ENCODE measurements at places on chromosomes 11 and 22. TPM values are rescaled to one million over a fixed set of nuclear protein-coding genes. Genes with fewer than 3 reads are reported as not detected.

The TMEM86A gene
- 1.7 TPM for total RNA-seq

DNA sequence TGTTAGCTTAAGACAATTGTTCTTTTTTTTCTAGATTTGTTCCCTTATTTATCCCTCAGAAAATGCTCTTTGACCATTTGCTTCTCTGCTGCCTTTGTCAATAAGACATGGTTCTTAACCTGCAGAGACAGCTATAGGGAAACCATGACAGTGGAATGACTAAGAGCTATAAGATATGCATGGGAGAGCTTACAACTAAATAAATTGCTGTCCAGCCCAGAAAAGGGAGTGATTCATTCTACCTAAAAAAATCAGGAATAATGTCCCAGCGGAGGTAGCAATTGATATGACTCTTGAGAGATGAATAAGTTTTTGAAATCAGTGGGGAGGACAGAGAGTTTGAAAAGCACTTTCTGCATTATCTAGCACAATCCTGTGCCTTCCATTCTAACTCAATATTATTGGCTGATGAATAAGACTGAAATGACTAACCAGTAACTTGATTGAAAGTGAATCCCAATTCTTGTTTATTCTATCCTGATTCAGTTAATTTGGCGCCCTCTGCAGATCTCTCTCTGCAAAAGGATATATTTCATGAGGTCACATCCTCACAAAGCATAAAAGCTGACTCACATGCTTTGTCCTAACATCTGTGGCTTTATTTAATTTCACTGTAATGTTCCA is 680.5 kb upstream of the API5 start:
- no peaks in the 10 kb centered on the region for H3K36me3 ChIP-seq
- peak; percentile 11 for DNase-seq
- no peaks in the 10 kb centered on the region for H3K27me3 ChIP-seq
- peak overlapping the region; percentile 54 for H3K27ac ChIP-seq
- H3K4me1 ChIP-seq = peaks cover 10% of the 10 kb centered on the region
- no peak overlapping the region for H3K4me3 ChIP-seq

The MYO18B gene
- total RNA-seq = not detected

- no peak for DNase-seq
- H3K27me3 ChIP-seq = peaks cover 4% of the 10 kb centered on the region
- H3K27ac ChIP-seq = no peak overlapping the region
- no peaks in the 10 kb centered on the region for H3K36me3 ChIP-seq
- H3K4me1 ChIP-seq = no peaks in the 10 kb centered on the region
These were observed 6.6 kb downstream of the OR51F1 start for GRCh38 chr11:4763096-4763495.

DNA sequence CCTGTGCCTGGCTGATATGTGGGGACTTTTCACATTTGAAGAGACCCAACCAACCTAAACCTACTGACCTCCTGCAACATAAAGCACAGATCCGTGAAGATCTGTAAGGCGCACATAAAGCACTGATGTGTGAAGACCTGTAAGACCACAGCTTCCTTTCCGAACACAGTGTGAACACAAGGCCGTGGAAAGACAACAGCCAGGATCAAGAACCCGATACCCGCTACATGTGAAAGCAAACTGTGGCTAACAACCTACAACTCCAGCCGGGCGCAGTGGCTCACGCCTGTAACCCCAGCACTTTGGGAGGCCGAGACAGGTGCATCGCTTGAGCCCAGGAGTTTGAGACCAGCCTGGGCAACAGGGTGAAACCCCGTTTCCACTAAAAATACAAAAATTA is 17.6 kb upstream of the PPFIA1 start:
- H3K27me3 ChIP-seq = no peaks in the 10 kb centered on the region
- no peaks in the 10 kb centered on the region for H3K4me1 ChIP-seq
- no peaks in the 10 kb centered on the region for H3K36me3 ChIP-seq
- no peak for DNase-seq
- no peak overlapping the region for H3K27ac ChIP-seq
- no peak overlapping the region for H3K4me3 ChIP-seq

The BDNF gene
- total RNA-seq = 0.07 TPM

GRCh38 chr11:65503368-65503948 is 4.6 kb downstream of the MALAT1 start:
- no peak for DNase-seq
- no peak overlapping the region for H3K4me3 ChIP-seq
- peaks cover 48% of the 10 kb centered on the region for H3K27me3 ChIP-seq
- H3K4me1 ChIP-seq = peaks cover 68% of the 10 kb centered on the region
- peak overlapping the region; percentile 13 for H3K27ac ChIP-seq

GRCh38 chr22:23536821-23537345 is 43.2 kb downstream of the IGLL1 start:
- H3K27me3 ChIP-seq = no peaks in the 10 kb centered on the region
- no peaks in the 10 kb centered on the region for H3K36me3 ChIP-seq
- H3K27ac ChIP-seq = peak overlapping the region; percentile 85
- peaks cover 55% of the 10 kb centered on the region for H3K4me1 ChIP-seq

DNA sequence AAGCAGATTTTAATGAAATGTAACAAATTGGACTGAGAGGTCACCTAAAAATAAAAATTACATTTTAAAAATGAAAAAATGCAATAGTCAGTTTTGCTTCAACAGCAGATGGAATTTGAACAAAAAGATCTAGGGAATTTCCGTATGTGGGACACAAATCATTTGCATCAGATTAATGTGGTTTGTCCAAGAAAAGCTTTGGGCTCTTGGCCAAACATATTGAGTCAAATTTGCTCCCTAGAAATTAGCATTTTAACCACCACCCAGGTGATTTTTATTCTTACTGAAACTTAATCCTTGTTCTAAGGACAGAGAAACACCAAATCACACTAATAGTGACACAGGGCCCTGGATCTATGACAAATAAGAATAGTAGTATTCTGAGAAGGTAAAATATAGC is 1477.8 kb downstream of the FAM181B start:
- no peaks in the 10 kb centered on the region for H3K4me1 ChIP-seq
- no peak overlapping the region for H3K27ac ChIP-seq
- no peaks in the 10 kb centered on the region for H3K27me3 ChIP-seq
- H3K4me3 ChIP-seq = no peak overlapping the region

DNA sequence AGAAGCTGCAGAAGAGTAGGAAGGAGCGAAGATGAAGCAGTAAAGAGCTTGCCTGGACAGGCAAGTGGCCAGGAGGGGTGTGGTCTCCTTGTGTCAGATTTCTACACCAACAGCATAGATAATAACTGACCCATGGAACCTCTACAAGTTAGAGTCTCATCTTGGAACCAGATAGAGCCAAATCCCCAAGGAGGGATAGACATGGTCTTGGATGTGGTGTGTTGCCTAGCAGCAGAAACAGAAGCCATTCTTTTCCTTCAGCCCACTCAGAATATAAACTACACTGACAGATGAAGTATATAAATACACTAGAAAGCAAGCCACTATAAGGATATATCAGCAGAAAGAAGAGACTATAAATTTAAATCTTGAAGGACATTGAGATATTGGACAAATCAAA is 4.3 kb upstream of the CARD16 start:
- no peaks in the 10 kb centered on the region for H3K27me3 ChIP-seq
- no peak for DNase-seq
- no peak overlapping the region for H3K27ac ChIP-seq
- H3K4me1 ChIP-seq = no peaks in the 10 kb centered on the region

DNA sequence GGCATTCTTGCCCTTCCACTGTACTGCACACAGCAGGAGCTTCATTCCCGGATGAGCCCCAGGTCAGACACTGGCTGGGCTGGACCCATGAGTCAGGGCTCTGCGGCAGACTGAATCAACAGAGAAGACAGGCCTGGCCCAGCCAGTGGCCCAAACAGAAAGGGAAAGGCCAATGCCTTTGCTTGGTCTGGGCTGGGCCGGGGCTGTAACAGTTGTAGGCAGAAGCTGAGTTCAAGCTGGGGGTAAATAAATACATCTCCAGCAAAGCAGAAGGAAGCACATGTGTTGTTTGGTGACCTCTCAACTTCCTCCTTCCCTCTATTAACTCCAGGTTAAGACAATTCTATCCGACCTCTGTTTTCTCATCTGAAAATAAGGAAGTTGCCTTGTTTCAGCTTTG is 1.8 kb upstream of the SMIM35 start:
- no peaks in the 10 kb centered on the region for H3K27me3 ChIP-seq
- no peak overlapping the region for H3K4me3 ChIP-seq
- H3K36me3 ChIP-seq = peaks cover 8% of the 10 kb centered on the region

DNA sequence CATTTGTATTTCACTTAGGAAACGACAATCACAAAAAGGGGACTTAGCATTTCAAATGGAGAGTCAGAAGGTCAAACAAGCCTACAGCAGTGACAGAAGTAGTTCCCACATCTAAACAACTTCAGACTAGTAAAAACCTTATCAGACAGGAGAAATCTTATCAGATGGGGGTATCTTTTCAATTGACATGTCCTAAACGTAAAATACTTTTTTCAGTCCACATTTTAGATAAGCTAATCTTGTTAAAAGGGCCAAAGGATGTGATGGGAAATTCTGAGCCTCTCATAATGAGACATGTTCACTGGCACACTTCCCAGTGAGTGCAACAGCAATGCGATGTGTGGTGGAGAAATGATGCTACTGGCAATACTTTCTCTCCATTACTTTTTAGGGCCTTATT is 2.4 kb downstream of the MAPK1 start:
- H3K4me3 ChIP-seq = peak overlapping the region; percentile 94
- no peak overlapping the region for H3K27ac ChIP-seq
- peaks cover 69% of the 10 kb centered on the region for H3K4me1 ChIP-seq
- H3K27me3 ChIP-seq = no peaks in the 10 kb centered on the region
- DNase-seq = no peak

All from neural crest cell (in vitro differentiated cells).